ENCODE measurements at places on chromosomes 13 and 19.

DNA sequence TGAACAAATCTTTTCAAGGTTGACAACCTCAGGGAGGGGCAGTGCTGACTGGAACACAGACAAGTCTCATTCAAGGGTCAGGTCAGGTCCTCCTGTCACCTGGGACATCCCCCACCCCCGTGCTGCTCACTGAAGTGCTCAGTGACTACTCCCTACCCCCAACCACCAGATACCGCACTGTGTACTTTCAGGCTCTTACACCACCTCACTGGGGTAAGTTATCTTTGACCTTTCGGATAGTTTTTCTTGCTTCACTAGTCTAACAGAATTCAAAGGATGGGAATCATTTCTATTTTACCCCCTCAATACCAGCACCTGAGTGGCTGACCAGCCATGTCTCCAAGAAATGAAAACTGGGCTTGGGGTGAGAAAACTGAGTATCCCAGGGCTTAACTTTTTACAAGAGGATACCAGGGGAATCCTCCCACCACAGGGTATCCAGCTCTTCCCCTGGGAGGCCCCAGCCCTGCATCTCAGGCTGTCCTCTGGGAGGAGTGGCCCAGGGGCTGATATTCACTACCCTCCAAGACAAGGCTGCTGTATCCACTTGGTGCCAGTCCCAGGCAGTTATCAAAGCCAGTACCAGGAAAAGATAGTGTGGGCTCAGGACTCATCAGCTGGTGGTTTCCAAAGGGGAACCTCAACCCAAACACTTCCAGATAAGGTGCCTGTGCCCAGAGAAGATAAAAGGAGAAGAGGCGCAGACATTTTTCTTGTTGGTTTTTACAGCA, 2.1 kb downstream of the ZNF563 start:
- DNase-seq: no peak

GRCh38 chr13:23618341-23618740, 48.1 kb downstream of the TNFRSF19 start:
- DNase-seq: peak; percentile 97

DNA sequence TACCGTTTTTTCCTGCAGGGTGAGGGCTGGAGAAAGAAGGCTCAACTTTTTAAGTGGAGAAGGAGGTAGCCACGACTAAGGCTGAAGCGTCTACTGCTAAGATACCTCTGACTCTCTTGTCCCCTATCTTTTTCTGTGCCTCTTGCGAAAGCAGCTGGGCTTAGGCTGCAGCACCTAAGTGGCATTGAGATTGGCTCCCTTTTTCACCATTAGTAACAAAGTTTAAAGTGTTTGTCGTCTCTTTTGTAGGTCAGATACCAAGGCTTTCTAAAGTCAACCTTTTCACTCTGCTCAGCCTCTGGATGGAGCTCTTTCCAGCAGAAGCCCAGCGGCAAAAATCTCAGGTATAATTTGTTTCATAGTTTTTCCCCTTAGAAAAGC, 887 bp downstream of the CDADC1 start:
- no peak for DNase-seq

GRCh38 chr19:55440411-55441105, 2.5 kb downstream of the SHISA7 start:
- DNase-seq: no peak

DNA sequence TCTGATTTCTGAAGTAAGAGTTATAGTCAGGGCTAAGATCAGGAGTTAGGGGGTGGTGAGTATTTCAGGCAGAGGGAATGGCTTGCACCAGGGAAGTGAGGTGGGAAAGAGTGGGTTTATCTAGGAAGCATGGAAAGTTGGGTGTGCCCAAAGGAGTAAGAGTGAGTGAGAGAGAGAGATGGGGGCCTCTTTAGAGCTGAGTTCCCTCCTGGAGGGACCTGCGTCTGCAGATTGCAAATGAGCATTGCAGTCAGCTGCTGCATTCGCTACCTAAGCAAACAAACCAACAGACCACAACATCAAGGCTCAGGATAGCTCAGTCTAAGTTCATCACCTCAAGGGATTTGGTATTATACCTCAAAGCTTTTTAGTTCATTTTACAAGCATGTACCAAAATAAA, 405.8 kb downstream of the FGF9 start:
- DNase-seq: no peak

GRCh38 chr13:90792335-90792734, 555.2 kb upstream of the MIR17HG start:
- no peak for DNase-seq

GRCh38 chr13:102286326-102286725, 115.5 kb downstream of the FGF14 start:
- DNase-seq: peak; percentile 65

DNA sequence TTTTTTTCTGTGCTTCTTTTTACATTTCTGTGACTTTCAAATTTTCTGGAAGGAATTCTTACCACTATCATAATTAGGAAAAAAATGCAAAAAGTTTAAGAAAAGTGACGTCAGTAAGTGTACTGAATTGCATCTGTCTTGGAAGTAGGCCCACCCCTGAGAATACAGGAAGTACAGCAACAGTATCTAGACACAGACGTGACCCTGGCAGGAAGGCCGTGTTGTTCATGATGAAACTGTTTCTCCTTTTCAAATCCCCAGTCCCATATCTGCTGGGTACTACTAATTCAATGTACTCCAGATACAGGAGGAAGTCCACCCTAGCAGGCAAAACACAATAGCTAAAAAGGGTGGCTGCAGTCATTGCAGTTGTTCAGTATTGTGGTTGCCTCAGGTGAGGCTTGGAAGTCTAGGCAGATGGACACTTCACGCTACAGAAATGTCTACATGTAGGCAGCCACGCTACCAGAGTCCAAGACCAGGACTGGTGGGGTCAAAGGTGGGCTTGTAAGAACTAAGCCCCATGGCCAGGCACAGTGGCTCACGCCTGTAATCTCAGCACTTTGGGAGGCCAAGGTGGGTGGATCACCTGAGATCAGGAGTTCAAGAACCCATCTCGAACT, 49.6 kb upstream of the MED4 start:
- peak; percentile 92 for DNase-seq

GRCh38 chr13:49938314-49938713, 2.2 kb upstream of the SPRYD7 start:
- DNase-seq: no peak

DNA sequence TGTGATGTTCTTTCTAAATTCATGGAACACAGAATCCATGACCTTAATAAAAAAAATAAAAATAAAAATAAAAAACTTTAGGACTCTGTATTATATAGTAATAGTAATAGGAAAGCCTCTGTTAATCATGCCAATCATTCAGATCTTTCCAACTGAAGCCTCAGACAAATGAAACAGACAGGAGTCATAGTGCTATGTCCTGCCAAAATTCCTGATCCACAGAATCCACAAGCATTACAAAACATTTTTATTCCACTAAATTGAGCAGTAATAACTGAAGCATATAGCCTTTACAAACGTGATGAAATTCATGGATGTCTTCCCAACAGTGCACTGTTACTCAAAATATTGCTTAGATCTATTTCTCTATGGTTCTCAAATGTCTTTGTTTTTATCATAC, 820.6 kb upstream of the PCDH9 start:
- DNase-seq: no peak

- peak; percentile 77 for DNase-seq
These were observed 6.2 kb downstream of the TLE6 start for GRCh38 chr19:2983351-2984214.

DNA sequence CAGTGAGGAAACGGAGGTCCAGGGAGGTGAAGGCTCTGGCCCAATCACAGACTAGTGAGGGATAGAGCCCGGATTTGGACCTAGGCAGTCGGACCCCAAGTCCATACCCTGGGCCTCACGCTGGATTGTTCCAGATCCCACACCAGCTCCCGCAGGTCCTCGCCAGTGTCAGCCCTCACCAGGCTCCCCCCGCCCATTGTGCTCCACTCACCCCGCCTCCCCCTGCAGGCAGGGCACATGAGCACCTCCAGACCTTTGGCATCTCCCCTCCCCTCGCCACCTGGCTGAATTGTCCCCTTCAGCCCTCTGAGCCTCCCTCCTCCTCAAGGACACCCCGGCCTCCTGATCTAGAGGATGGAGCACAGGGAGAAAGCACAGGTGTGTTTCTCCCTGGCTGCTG, 152.4 kb downstream of the KATNAL1 start:
- DNase-seq: no peak

GRCh38 chr19:39413272-39413910, 922 bp downstream of the PLEKHG2 start:
- peak; percentile 72 for DNase-seq

- DNase-seq: peak; percentile 25
These were observed 55.2 kb downstream of the XPO4 start for GRCh38 chr13:20847296-20847695.

DNA sequence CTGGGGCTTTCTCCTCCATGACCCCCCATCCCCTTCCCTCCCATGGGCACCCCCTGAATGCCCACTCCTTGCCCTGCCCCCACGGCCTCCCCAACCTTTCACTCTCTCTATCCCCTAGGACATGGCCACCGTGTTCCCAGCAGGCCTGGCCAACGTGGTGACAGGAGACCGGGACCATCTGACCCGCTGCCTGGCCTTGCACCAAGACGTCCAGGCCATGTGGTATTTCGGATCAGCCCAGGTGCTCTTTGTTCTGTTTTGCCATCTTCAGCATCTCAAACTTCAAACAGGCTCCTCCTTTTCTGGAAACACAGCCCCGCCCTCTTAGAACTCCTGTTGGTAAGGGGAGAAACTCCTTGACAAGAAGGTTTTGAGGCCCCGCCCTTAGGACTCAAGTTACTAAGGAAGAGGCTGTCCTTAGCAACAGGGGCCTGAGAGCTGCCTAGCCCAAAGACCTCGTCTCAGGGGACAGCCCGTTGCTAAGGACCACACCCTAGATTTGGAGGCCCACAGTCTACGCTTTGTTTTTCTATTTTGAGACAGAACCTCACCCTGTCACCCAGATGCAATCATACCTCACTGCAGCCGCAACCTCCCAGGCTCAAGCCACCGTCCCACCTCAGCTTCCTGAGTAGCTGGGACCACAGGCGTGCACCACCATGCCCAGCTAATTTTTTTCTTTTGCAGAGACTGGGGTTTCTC, 5.1 kb upstream of the FLT3LG start:
- DNase-seq: peak; percentile 71

- DNase-seq: peak; percentile 44
These were observed 195.7 kb upstream of the UBL3 start for GRCh38 chr13:30045916-30046704.

DNA sequence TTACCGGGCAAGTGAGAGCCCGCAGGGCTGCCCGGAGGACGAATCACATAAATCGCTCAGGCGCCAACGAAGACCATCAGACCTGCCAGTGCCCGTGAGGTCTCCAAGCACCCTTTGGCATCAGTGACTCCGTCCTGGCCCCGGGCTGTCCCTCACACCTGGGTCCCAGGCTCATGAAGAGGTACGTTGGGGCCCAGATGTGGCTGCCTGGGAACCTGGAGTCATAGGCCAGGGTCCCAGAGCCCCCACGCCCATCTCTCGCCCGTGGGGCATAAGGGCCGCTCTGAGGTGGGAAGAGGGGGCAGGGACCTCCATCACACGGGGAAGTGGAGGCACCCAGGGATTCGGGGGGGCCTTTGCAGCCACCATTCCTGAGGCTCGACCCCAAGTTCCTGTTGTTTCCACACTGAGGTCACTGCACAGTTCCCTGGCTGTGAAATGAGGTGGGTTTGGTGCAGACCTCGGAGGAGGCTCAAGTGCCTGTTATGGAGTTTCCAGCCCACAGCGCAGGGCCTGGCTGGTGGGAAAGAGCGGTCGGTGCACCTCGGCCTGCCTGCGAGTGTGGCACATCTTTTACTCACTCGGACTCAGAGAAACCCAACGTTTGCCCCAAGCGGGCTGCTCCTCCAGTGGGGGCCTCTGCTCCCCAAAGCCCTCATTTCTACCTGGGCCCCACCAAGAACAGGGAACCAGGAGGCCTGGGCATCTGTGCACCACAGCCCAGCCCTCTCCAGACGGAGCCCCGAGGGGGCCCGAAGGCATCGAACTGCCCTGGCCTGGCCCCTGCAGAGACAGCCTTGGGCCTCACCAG, 35.9 kb upstream of the C13orf46 start:
- DNase-seq: no peak

- DNase-seq: no peak
These were observed 170.2 kb downstream of the DCLK1 start for GRCh38 chr13:35961002-35961401.

DNA sequence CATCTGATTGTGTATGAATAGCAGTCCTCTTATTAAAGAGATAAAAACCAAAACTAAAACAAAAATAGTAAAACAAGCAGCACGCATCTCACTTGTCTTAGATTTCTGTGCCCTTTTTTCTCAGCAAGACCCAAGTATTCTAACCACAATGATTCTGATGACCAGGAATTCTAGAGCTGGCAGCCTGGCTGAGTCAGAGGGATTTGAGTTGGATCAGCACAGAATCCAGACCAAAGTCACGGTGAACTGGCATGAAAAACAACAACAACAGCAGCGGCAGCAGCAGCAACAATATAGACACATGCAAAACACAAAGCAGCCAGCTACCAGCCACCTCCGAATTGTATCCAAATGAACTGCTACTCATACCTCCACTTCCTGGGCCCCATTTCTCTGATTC, 360.5 kb downstream of the KCNRG start:
- DNase-seq: peak; percentile 35

GRCh38 chr19:32316034-32316433, 29.4 kb upstream of the ZNF507 start:
- DNase-seq: no peak

GRCh38 chr13:36789061-36789460, 30.0 kb upstream of the RFXAP start:
- no peak for DNase-seq

DNA sequence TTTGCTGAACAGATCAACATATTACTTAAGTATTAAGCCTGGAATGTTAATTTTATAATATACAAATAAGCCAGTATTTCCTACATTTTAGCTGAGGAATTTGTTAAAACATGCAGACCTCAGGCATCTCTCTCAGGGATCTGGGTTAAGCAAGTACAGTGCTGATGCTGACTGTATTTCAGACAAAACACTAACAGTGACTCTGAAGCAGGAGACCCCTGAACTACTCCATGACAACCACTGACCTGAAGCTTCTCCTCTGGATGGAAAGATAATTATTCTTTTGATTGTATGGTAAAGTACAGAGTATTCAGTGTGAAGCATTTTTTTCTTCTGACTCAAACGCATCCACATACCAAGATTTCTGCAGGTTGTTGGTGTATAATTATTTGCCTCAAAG, 680.8 kb downstream of the LIG4 start:
- peak; percentile 3 for DNase-seq

DNA sequence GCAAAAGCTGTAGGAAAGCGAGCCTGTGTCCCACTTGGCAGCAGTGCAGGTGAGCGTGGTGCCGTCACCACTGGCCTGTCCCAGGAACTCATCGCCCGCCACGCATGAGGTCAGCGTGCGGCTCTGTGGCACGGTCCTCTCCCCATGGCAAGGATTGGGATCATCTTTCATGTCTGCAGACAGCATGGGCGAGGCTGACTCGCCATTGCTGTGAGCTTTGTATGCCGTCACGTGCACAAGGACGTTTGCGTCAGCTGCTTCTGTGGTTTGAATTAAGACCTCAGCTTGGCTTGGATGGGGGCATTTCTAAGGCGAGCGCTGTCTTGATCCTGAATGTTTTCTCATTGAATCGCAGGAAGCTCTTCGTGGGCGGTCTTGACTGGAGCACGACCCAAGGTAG, 9.8 kb downstream of the DAZAP1 start:
- DNase-seq: no peak
